ENCODE measurements at places on chromosomes 5 and 9.

DNA sequence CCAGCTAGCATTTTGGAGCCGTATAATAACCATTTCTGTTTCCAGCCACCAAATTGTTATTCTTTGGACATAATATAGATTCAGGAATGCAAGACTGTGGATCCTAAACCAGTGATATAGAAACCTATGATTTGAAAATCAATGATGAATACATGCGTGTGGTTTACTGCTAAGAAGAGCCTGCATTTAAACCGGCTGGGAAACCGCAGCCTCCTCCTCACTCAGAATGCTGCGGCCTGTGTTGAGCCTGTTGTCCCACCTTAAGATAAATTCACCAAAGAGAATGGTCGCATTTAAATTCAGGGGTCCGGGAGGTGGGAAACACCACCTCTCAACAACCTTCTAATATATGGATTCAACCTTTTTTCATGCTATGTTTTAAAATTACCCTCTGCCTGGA, 148.0 kb downstream of the MEF2C start:
- no peak for DNase-seq

DNA sequence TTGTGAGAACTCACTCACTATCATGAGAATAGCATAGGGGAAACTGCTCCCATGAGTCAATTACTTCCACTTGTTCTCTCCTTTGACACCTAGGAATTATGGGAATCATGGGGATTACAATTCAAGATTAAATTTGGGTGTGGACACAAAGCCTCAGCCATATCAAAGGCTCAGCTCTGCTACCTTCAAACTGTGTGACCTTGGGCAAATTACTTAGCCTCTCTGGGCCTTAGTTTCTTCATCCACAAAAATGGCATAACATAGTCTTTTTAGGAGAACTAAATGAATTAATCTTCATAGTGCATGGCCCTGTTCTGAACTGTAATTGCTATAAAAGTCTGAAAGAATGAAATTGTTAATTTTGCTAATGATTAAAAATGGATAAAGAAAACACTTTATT, 18.3 kb upstream of the CARTPT start:
- no peak for DNase-seq

GRCh38 chr5:310516-310915, 11.0 kb upstream of the AHRR start:
- no peak for DNase-seq

- no peak for DNase-seq
Observed at GRCh38 chr9:22148876-22149637, 140.0 kb upstream of the CDKN2B start.

All from HFFc6 (cell line).